ENCODE measurements at places on chromosomes 6 and 20. TPM values are rescaled to one million over a fixed set of nuclear protein-coding genes. Genes with fewer than 3 reads are reported as not detected.

Gene TMEM74B
- total RNA-seq = not detected

Gene SDCBP2
- total RNA-seq = 11.8 TPM

DNA sequence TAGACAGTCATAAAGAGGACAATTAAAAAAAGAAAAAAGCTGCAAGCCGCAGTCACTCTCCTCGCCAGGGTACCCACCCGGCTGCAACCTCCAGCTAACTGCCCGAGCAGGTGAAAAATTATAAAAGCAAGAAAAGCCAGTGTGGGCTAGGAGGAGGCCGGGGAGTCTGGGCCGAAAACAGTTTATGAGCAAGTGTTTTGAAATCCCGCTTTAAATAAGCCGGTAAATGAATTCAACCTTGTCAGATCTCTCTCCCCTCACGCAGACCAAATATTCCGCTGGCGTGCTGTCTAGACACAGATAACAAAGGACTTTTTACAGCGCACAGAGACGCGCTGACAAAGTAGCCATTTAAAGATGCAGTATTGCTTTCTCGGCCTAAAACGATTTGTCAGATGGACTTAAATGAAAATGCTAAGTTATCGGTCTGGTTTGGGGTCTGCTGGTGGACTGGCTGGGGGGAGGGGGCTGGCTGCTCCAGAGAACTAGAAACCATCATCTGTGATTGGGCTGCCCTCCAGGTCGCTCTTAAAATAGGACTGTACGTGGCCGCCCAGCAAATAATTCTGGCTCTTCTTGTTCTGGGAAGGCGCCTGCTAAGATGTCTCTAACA is 24.6 kb downstream of the PMEPA1 start:
- H3K27ac ChIP-seq = no peak overlapping the region
- H3K36me3 ChIP-seq = peaks cover 10% of the 10 kb centered on the region
- no peaks in the 10 kb centered on the region for H3K27me3 ChIP-seq
- H3K4me1 ChIP-seq = peaks cover 22% of the 10 kb centered on the region

Gene MROH8
- total RNA-seq = 1.1 TPM

DNA sequence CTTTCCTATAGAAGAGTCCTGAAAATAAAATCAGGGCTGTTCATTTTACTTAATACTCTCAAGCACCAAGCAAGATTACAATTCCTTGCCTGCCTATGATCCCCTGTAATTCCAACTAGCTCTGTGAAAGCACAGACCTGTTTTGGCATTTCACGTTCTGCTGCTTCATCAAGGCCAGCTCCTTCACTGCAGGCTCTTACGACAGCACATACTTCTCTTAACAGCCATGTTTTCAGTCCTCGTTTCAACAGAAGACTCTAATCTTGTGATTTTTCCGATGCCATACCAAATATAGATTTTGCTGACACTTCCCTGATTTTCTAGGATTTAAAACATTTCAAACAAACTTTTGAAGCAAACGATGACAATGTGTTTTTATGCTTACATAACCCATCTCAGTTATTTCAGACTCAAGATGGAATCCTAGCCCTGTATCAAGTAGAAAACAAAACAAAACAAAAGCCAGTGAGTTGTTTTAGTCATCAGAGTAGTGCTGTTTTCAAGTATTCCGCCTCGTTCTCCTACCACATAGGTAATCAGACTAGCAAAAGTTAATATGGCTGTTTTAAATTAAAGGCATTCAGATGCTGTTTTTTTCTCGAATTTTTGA is 616.5 kb upstream of the CITED2 start:
- DNase-seq = no peak
- H3K36me3 ChIP-seq = no peaks in the 10 kb centered on the region
- no peaks in the 10 kb centered on the region for H3K27me3 ChIP-seq
- no peaks in the 10 kb centered on the region for H3K4me1 ChIP-seq

Gene PACSIN1
- total RNA-seq = not detected

DNA sequence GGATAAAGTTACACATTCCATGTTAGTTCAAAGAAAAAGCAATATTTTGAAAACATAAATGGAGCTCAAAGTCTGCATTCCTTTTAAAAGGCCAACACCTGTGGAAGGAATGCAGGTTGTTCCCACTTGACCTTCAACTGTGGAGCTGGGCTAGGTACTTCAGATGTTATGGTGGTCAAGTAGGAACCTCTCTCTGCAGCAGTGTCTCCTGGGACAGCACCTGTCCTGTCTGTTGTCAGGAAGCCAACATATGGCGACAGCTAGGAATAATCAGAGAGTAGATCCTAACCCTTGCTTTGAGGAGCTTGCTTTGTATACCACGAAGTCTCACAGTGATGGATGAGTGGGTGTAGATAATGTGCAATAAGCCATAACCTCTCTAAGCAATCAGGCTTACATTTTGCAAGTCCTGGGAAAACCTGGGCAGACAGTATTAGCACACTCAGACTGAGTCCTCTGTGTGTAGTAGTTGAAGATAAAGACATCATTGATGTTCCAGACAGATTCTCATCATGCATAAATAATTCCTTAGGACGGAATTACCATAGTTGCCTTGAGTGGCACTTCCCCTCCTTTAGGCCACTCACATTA is 347.5 kb downstream of the PRL start:
- no peaks in the 10 kb centered on the region for H3K4me1 ChIP-seq
- no peak overlapping the region for H3K27ac ChIP-seq
- no peaks in the 10 kb centered on the region for H3K36me3 ChIP-seq
- DNase-seq = no peak
- H3K27me3 ChIP-seq = no peaks in the 10 kb centered on the region
- no peak overlapping the region for H3K4me3 ChIP-seq

DNA sequence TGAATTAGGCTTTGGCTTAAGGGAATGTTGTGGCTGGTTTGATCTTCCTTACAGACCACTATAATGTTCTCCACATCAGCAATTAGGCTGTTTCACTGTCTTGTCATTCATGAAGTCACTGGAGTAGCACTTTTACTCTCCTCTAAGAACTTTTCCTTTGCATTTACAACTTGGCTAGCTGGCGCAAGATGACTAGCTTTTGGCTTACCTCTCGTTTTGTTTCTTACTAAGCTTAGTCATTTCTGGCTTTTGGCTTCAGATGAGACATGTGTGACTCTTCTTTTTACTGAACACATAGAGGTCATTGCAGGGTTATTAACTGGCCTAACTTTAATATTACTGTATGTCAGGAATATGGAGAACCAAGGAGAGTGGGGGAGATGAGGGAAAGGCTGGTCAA is 143.2 kb downstream of the PTCHD4 start:
- H3K27ac ChIP-seq = no peak overlapping the region
- no peak overlapping the region for H3K4me3 ChIP-seq
- peaks cover 7% of the 10 kb centered on the region for H3K4me1 ChIP-seq
- H3K36me3 ChIP-seq = peaks cover 6% of the 10 kb centered on the region

Data from MCF 10A (cell line).